Activated naive CD8-positive, alpha-beta T cell treated with anti-CD3 and anti-CD28 coated beads, Interleukin-2, amount 10 ng/mL, durations not matched to agents 7 days and 5 days (primary cell): ENCODE measurements at places on chromosomes 6 and 20. TPM values are rescaled to one million over a fixed set of nuclear protein-coding genes. Genes with fewer than 3 reads are reported as not detected.

DNA sequence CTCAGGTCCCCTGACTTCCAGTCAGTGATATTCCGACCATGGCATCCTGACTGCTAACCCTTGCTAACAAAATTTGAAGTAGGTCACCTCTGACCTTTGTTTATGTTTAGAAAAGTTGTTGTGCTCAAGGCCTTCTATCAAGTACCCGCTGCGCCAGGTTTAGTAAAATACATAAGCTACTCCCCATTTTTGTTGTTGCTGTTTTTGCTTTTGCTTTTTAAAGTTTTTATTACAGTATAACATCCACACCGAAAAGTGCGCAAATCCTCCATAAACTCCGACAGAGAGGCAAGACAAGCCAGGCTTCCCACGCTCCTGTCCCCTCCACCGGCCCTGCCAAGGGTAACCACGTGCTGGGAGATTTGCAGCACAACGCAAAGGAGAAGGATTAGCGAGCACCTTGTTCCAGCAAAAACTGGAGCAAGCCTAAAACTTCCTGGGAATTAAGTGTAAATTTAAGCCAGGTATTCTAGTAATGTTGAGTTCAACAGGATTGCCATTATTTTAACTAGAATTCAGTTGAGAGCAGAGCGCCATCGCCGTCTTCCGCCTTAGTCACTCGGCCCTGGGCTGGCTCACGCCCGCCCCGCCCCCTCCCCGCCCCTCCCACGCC, 17.8 kb upstream of the HMGN4 start:
- H3K27ac ChIP-seq: peak overlapping the region; percentile 87
- H3K27me3 ChIP-seq: no peaks in the 10 kb centered on the region
- no peaks in the 10 kb centered on the region for H3K36me3 ChIP-seq
- DNase-seq: no peak

GRCh38 chr20:13342469-13343242, 121.6 kb downstream of the ISM1 start:
- no peak overlapping the region for H3K4me3 ChIP-seq
- DNase-seq: no peak
- peaks cover 3% of the 10 kb centered on the region for H3K4me1 ChIP-seq
- H3K27ac ChIP-seq: no peak overlapping the region
- H3K36me3 ChIP-seq: no peaks in the 10 kb centered on the region

DNA sequence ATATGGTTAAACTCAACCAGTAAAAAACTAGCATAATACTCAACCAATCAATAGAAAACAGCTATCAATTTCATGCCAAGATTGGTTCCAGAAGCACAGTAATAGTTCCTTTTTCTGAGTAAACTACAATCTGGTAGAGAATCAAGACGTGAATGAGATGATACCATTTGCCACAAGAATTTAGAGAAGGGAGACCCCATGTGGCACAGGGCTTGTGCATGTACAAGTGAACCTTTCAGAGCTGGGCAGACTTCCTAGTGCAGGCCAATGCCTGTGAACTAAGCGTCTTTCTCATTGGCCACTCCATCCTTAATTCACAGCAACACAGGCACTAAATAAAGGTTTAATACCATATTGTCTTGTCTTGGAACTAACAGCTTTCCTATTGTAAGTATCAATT, 213.5 kb downstream of the RFPL4B start:
- H3K36me3 ChIP-seq: no peaks in the 10 kb centered on the region
- H3K4me1 ChIP-seq: no peaks in the 10 kb centered on the region
- no peak for DNase-seq
- no peak overlapping the region for H3K4me3 ChIP-seq

GRCh38 chr20:40650707-40651106, 38.3 kb downstream of the MAFB start:
- H3K36me3 ChIP-seq: no peaks in the 10 kb centered on the region
- no peak overlapping the region for H3K27ac ChIP-seq
- peaks cover 7% of the 10 kb centered on the region for H3K27me3 ChIP-seq
- no peaks in the 10 kb centered on the region for H3K4me1 ChIP-seq
- H3K4me3 ChIP-seq: no peak overlapping the region

Gene CGAS
- 25.9 TPM for total RNA-seq

- no peak for DNase-seq
- no peaks in the 10 kb centered on the region for H3K36me3 ChIP-seq
- H3K4me3 ChIP-seq: no peak overlapping the region
- no peaks in the 10 kb centered on the region for H3K4me1 ChIP-seq
These were observed 693.6 kb downstream of the QKI start for GRCh38 chr6:164108092-164108491.

- peak overlapping the region; percentile 43 for H3K4me3 ChIP-seq
- peaks cover 37% of the 10 kb centered on the region for H3K27me3 ChIP-seq
- H3K36me3 ChIP-seq: no peaks in the 10 kb centered on the region
- no peak overlapping the region for H3K27ac ChIP-seq
These were observed 30.9 kb upstream of the EDN3 start for GRCh38 chr20:59269411-59270025.

Gene SLC4A11
- 2.4 TPM for total RNA-seq

DNA sequence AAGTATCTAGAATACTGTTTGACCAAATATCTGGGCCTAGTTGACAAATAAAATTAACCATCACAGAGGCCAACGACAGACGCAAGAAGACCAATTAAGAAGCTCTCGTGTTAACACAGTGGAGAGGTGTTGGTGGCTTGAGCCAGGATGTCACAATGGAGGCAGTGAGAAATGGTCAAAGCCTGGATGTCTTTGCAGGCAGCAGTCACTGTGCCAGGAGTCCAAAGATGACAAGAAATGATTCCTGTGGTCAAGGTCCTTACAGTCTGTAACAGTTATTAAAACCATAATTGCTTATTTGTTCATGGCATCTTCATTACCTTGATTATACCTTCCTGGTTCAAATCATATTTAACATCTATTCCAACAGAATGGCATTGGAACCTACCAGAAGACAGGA, 91.3 kb upstream of the EDN1 start:
- no peaks in the 10 kb centered on the region for H3K36me3 ChIP-seq
- no peak overlapping the region for H3K27ac ChIP-seq
- no peak overlapping the region for H3K4me3 ChIP-seq
- no peaks in the 10 kb centered on the region for H3K4me1 ChIP-seq
- DNase-seq: no peak
- H3K27me3 ChIP-seq: no peaks in the 10 kb centered on the region
